ENCODE measurements at places on chromosomes 7 and 10. TPM values are rescaled to one million over a fixed set of nuclear protein-coding genes. Genes with fewer than 3 reads are reported as not detected.

- H3K4me1 ChIP-seq, result no peaks in the 10 kb centered on the region
- no peak overlapping the region for H3K4me3 ChIP-seq
- peaks cover 2% of the 10 kb centered on the region for H3K27me3 ChIP-seq
These were observed 35.8 kb downstream of the ELFN1 start for GRCh38 chr7:1705856-1706255.

DNA sequence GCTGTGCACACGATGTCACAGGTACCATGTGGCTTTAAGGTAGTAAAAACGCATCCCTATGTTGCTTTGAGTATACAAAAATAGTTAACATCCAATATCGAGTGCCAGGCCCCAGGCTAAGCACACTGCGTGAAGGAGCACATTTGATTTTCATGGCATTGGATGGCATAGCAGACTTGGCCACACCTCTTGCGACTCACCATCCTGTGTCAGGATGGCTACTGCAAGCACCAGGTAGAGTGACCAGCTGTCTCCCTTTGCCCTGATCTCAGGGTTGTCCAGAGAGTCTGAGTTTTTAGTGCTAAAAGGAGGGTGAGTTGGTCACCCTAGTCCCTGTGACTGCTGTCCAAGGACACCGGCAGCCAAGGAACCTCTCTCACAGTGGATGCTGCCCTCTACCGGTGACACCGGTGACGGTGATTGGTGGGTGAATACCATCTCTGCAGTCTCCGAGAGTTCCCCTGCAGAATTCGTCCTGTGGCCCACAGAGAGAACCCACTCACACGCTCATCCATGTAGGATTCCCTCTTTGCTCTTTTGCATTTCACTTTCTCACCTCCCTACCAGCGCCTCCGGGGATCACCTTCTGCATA is 76.1 kb downstream of the BICC1 start:
- H3K36me3 ChIP-seq, result no peaks in the 10 kb centered on the region
- H3K27me3 ChIP-seq, result peaks cover 4% of the 10 kb centered on the region
- no peak overlapping the region for H3K4me3 ChIP-seq
- H3K4me1 ChIP-seq, result no peaks in the 10 kb centered on the region

The ADARB2 gene
- 0.40 TPM for total RNA-seq

DNA sequence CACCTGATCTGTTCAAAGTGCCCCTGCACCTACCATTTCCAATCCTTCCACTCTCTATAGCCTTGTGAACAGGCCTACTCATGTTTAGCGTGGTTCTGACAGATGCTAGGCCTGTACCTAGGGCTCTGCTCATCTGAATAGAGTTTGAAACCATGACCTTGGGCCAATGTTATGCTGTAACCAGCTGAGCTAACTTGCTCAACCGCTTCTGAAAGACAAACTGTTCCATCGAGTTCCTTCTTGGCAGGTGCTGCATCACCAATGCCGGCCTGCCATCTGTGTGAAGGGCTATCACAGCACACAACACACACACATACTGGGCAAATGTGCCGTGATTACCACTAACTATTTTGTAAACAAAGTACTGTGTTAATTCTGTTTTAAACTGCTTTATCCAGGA is 419.0 kb upstream of the GALNT17 start:
- H3K4me1 ChIP-seq, result peaks cover 2% of the 10 kb centered on the region
- no peaks in the 10 kb centered on the region for H3K36me3 ChIP-seq
- no peak overlapping the region for H3K4me3 ChIP-seq
- no peak for DNase-seq
- no peak overlapping the region for H3K27ac ChIP-seq

DNA sequence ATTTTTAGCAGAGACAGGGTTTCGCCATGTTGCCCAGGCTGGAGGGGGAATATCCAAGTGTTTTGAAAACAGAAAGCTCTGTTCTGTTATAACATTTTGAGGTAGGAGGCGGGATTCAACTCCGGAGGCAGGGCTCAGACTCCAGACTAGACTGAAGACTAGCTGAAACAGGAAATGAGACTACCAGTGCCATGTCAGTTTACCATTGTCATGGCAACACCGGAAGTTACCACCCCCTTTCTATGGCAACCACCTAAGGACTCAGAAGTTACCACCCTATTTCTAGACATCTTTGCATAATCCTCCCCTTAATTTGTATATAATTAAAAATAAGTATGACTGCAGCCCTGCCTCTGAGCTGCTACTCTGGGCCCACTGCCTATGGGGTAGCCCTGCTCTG is 1069.1 kb upstream of the AUTS2 start:
- no peaks in the 10 kb centered on the region for H3K4me1 ChIP-seq
- DNase-seq, result no peak
- H3K27ac ChIP-seq, result no peak overlapping the region
- H3K36me3 ChIP-seq, result no peaks in the 10 kb centered on the region
- H3K27me3 ChIP-seq, result no peaks in the 10 kb centered on the region

DNA sequence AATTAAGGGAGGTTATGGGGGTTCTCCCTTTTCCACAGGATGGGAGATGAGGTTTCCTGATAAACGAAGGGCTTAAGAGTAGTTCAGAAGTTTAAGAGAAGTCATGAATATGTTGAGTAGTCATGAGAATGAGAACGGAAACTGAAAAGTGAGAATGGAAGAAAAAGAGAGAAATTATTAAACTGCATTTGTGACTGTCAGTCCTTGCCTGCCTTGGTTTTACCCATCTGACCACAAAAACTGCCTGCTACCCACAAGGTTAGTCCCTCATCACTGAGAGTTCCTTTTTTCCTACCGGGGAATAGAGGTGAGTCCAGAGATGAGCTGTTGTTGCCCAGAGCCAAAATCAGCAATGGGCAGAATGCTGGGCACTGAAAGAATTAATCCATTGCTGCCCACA is 174.1 kb upstream of the BET1 start:
- no peak overlapping the region for H3K4me3 ChIP-seq
- no peak for DNase-seq
- no peaks in the 10 kb centered on the region for H3K36me3 ChIP-seq
- H3K4me1 ChIP-seq, result peaks cover 3% of the 10 kb centered on the region
- peaks cover 8% of the 10 kb centered on the region for H3K27me3 ChIP-seq

The PON3 gene
- total RNA-seq, result not detected

GRCh38 chr10:13105184-13105583 is 5.2 kb downstream of the OPTN start:
- DNase-seq, result no peak
- no peaks in the 10 kb centered on the region for H3K27me3 ChIP-seq
- no peak overlapping the region for H3K27ac ChIP-seq
- peaks cover 45% of the 10 kb centered on the region for H3K36me3 ChIP-seq
- peaks cover 46% of the 10 kb centered on the region for H3K4me1 ChIP-seq

GRCh38 chr7:24340727-24341126 is 56.7 kb downstream of the NPY start:
- H3K27me3 ChIP-seq, result peaks cover 5% of the 10 kb centered on the region
- no peaks in the 10 kb centered on the region for H3K36me3 ChIP-seq
- DNase-seq, result no peak
- no peak overlapping the region for H3K4me3 ChIP-seq

The OR2F1 gene
- not detected for total RNA-seq

The EVX1 gene
- total RNA-seq, result not detected

DNA sequence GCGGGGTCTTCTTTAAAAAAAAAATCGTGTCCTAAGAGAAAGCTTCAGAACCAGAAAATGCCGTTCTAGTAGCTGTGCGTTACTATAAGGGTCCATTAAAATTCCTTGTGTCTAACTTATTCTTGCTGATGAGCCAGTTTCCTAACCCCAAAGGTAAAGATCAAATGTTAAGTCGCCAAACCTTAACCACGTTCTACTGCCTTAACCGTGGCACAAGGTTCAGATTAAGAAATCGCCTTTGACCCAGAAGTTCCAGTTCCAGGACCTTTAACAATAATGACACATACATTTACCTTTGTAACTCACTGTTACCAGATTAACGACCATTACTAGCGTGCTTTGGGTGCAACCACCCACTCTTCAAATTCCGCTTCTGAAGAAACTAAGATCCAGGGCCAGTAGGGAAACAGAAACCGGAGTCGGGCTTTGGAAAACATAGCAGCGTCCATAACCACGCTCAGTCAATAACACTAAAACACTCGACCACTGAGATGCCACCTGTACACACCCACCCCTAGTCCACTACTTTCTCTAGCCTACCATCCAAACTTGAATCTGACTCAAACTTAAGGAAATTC is 620 bp downstream of the BET1 start:
- H3K36me3 ChIP-seq, result peaks cover 4% of the 10 kb centered on the region
- peak overlapping the region; percentile 94 for H3K27ac ChIP-seq
- H3K27me3 ChIP-seq, result peaks cover 14% of the 10 kb centered on the region

GRCh38 chr7:157329447-157329846 is 7.4 kb upstream of the DNAJB6 start:
- H3K4me1 ChIP-seq, result no peaks in the 10 kb centered on the region
- H3K4me3 ChIP-seq, result no peak overlapping the region
- H3K27ac ChIP-seq, result no peak overlapping the region
- DNase-seq, result no peak

The SHH gene
- not detected for total RNA-seq

- peaks cover 7% of the 10 kb centered on the region for H3K27me3 ChIP-seq
- no peak for DNase-seq
- no peak overlapping the region for H3K4me3 ChIP-seq
- no peak overlapping the region for H3K27ac ChIP-seq
- no peaks in the 10 kb centered on the region for H3K4me1 ChIP-seq
These were observed 170.5 kb downstream of the C1GALT1 start for GRCh38 chr7:7352845-7353244.

The KAZALD1 gene
- not detected for total RNA-seq

GRCh38 chr10:11135709-11136108 is 118.0 kb downstream of the CELF2 start:
- no peaks in the 10 kb centered on the region for H3K36me3 ChIP-seq
- no peak overlapping the region for H3K27ac ChIP-seq
- H3K4me3 ChIP-seq, result no peak overlapping the region
- no peaks in the 10 kb centered on the region for H3K27me3 ChIP-seq
- DNase-seq, result no peak

The DNAH11 gene
- 0.43 TPM for total RNA-seq

DNA sequence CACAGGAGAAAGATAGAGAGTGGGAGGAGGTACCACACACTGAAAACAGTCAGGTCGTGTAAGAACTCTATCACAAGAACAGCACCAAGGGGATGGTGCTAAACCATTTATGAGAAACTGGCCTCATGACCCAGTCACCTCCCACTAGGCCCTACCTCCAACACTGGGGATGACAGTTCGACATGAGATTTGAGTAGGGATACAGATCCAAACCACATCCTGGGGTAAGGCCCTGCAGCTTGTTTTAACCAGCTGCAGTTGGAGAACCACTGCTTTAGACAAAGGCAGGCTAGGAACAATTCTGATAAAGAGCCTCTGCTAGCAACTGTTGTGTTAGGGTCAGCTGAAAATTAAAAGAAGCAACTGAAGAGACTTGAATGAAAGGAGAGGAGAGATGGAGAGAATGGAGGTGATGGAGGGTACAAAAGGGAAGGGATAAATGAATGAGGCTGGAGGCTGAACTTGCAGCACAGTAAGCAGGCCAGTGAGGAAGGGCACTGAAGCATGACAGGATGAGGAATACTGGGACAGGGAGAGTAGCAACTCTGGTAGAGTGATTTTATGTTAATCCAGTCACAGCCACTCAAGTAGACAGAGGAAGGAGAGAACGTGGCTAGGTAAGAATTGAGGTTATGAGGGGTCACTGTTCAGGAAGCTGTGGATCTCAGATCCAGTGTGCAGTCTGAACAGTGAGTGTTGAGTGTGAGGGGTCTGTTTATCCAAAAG is 23.6 kb downstream of the MEST start:
- H3K4me3 ChIP-seq, result no peak overlapping the region
- no peaks in the 10 kb centered on the region for H3K4me1 ChIP-seq
- H3K27me3 ChIP-seq, result no peaks in the 10 kb centered on the region
- no peak overlapping the region for H3K27ac ChIP-seq
- H3K36me3 ChIP-seq, result no peaks in the 10 kb centered on the region

The ANKRD61 gene
- total RNA-seq, result not detected

- DNase-seq, result no peak
- no peaks in the 10 kb centered on the region for H3K36me3 ChIP-seq
- no peak overlapping the region for H3K27ac ChIP-seq
- H3K4me1 ChIP-seq, result no peaks in the 10 kb centered on the region
- no peak overlapping the region for H3K4me3 ChIP-seq
- peaks cover 2% of the 10 kb centered on the region for H3K27me3 ChIP-seq
These were observed 1.8 kb downstream of the TFEC start for GRCh38 chr7:116028787-116029186.

- H3K36me3 ChIP-seq, result no peaks in the 10 kb centered on the region
- peaks cover 6% of the 10 kb centered on the region for H3K4me1 ChIP-seq
- H3K27ac ChIP-seq, result no peak overlapping the region
These were observed 2.7 kb upstream of the PDGFA start for GRCh38 chr7:522071-522950.

The PLOD3 gene
- 51.0 TPM for total RNA-seq

- no peaks in the 10 kb centered on the region for H3K4me1 ChIP-seq
- no peak overlapping the region for H3K4me3 ChIP-seq
- DNase-seq, result no peak
- H3K27ac ChIP-seq, result no peak overlapping the region
These were observed 103.4 kb upstream of the SEMA3D start for GRCh38 chr7:85290269-85290668.

DNA sequence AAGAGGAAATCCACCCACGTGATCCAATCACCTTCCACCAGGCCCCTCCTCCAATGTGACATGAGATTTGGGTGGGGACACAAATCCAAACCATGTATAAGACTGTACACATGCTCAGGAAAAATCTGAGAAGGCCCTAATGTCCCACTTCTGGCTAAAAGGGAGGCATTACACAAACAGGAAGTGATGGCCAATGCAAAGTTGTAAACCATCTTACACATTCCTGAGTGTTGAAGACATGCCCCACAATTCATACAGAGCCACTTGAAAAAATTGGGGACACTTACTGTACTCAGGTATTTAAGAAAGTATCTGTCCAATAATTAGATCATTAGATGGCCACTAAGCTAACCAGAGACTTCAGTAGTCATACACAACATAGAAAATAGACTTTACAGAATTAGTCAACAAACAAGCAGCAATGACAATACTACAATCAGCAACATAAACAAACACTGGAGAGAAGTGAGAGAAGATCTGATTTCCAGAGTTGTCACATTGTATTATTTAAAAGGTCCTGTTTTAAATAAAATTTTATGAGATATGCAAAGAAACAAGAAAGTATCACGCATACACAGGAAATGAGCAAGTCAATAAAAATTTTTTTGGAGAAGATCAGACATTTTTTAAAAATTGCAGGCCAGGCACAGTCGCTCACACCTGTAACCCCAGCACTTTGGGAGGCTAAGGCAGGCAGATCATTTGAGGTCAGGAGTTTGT is 143.3 kb downstream of the DGKI start:
- H3K27me3 ChIP-seq, result no peaks in the 10 kb centered on the region
- H3K27ac ChIP-seq, result no peak overlapping the region
- H3K36me3 ChIP-seq, result no peaks in the 10 kb centered on the region
- H3K4me3 ChIP-seq, result no peak overlapping the region
- DNase-seq, result no peak
- no peaks in the 10 kb centered on the region for H3K4me1 ChIP-seq

The OR2A1 gene
- not detected for total RNA-seq

The IFIT2 gene
- total RNA-seq, result 21.6 TPM

The LRRD1 gene
- not detected for total RNA-seq

GRCh38 chr10:130941886-130942285 is 369.6 kb downstream of the TCERG1L start:
- no peak overlapping the region for H3K4me3 ChIP-seq
- no peaks in the 10 kb centered on the region for H3K4me1 ChIP-seq
- H3K27me3 ChIP-seq, result no peaks in the 10 kb centered on the region
- H3K36me3 ChIP-seq, result no peaks in the 10 kb centered on the region
- no peak overlapping the region for H3K27ac ChIP-seq

GRCh38 chr7:128042012-128042411 is 10.8 kb upstream of the LRRC4 start:
- no peaks in the 10 kb centered on the region for H3K27me3 ChIP-seq
- no peak overlapping the region for H3K27ac ChIP-seq
- peaks cover 1% of the 10 kb centered on the region for H3K36me3 ChIP-seq
- H3K4me1 ChIP-seq, result peaks cover 21% of the 10 kb centered on the region
